Kidney (tissue), 22 donors: ENCODE measurements at places on chromosomes 12 and 14. TPM values are rescaled to one million over a fixed set of nuclear protein-coding genes. Genes with fewer than 3 reads are reported as not detected.

GRCh38 chr12:28017126-28017872 is 44.8 kb upstream of the PTHLH start:
- no peak for DNase-seq

GRCh38 chr14:56081139-56081538 is 37.1 kb upstream of the PELI2 start:
- no peak for DNase-seq

DNA sequence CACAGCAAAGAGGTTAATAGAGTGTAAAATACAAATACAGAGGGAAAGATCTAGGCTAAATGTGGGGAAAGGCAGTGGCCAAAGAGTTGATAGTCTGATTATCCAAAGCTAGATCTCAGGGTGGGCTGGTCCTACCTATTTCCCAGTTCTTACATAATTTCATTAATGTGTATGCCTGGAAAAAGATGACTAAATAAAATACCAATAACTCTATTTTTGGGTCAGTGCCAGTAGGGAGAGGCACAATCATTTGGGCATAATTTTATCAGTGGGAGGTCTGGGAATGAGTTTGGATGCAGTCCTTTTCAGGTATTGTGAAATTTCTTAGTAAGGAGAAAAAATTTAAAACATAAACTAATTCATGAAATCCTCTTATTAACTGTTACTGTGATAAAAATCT is 30.6 kb upstream of the CLEC14A start:
- DNase-seq: no peak

DNA sequence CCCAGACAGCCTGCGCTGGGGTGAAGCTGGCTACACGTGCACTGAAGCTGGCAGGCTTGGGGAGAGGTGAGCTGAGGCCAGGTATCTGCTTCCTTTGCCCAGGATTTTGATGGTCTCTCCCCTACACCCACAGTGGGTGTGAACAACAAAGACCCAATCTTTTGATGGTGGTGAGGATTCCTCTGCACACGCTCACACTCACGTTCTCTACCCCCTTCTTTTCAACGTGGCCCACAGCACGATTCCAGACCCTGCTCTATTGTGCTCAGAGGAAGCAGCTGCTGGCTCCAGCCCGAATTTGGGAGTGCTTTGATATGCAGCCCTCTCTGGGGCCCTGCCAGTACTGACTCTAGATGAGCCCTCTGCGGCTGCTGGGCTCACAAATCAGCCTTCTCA is 4.9 kb downstream of the CD9 start:
- DNase-seq: peak; percentile 73

GRCh38 chr14:42884100-42884499 is 1277.4 kb downstream of the LRFN5 start:
- no peak for DNase-seq

- no peak for DNase-seq
Observed at GRCh38 chr12:127595506-127595905, 671.5 kb upstream of the TMEM132C start.

- no peak for DNase-seq
Observed at GRCh38 chr12:106091446-106091820, 47.3 kb downstream of the NUAK1 start.

GRCh38 chr12:115697340-115697739 is 580.2 kb downstream of the MED13L start:
- no peak for DNase-seq

DNA sequence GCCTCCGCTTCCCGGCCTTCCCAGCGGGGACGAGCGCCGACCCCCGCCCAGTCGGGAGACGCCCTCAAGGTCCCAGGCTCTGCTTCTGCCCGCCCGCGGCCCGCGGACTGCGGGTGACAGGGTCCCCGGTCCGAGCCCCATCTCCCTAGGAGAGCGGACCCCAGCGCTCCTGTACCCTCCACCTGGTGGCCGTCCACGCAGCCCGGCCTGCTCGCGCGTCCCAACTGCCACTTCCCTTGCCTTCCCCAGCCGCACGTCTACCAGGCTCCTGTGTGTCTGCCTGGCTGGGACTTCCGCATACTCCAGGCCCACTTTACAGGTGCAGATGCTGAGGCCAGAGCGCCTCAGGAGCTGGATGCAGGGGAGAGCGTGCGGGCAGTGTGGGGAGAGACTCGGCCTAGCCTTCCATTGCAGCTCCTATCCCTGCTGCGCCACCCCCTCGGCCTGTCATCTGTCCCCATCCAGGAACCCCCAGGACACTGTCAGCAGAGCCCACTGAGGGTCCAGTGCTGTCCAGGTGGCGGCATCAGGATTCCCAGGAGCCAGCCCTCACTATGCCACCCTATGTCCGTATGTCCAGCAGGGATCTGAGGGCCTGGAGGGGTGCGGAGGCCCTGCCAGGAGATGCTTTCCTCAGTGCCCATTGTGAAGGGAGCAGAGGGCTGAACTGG is 8.0 kb upstream of the ANKRD9 start:
- DNase-seq: no peak

DNA sequence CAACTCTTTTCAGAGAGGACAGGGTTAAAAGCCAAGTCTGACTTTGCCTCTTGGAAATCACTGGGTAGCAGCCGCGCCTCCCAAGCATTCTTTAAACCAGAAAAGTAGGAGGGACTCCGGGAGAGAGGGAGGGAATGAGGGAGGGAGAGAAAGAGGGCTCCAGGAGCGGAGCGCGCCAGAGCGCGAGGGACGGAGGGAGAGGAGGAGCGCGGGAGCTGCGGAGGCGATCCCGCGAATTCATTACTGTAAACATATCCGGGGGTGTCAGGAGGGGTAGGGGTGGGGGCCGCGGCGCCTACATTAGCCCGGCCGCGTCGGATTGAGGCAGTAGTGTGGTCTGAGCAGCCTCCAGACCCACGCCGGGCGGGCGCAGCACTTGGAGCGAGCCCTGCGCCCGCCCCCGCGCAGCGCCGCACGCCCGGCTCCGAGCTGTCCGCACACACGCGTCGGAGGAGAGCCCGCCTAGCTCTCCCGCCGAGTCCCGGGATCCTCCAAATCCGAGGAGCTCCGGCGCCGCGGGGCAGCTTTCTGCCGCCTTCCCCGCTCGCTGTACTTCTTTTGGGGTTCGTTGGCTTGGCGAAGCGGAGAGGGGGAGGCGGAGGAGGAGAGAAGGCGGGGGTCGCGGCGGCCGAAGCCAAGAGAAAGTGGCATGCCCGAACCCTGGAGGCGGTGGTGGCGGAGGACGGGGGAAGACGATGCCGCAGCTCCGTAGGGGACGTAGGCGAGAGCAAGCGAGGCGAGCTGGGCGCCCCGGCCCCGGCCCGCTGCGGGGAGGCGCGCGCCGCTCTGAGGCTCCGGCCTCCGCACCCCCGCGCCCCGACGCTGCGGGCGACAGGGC is 3.3 kb downstream of the FLRT2 start:
- DNase-seq: peak; percentile 93

GRCh38 chr12:57087010-57087690 is 1.8 kb upstream of the NAB2 start:
- peak; percentile 82 for DNase-seq

DNA sequence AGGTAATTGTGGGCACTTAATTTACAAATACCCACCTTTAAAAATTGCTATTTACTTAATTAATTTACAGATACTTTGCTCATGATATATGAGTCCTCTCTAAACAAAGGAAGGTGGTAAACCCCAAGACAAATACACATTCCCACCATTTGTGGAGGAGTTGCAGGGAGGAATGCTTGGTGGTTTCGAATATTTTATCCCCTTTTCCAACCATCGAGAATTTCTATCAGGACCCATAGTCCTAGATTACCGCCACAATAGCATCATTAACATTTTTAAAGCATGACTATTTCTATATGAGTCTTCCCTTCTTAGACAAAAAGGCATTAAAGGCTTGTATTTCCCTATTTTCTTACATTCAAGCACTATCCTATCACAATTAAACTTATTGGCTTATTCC is 34.2 kb upstream of the PLEKHA5 start:
- DNase-seq: no peak

GRCh38 chr12:6198556-6198955 is 1.6 kb upstream of the CD9 start:
- DNase-seq: no peak

- no peak for DNase-seq
Observed at GRCh38 chr12:5718680-5719079, 226.4 kb downstream of the ANO2 start.

DNA sequence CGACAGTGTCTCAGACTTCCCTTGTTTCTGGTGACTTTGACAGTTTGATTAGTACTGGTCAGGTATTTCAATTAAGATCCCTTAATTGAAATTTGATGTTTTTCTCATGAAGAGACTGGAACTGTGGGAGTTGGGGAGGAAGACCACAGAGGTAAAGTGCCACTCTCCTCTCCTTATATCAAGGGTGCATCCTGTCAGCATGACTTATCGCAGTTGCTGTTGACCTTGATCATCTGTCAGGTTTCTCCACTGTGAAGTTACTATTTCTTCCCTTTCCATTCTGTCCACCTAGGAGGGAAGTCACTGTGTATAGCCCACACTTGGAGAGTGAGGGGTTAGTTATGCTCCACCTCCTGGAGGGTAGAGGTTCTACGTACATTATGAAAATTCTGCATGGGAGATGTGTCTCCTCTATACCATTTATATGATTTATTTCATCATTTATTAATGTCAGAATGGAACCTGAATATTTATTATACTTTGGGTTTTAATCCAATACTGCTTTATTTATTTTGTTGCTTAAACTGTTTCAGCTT is 40.3 kb upstream of the SMOC1 start:
- DNase-seq: no peak

GRCh38 chr12:73308079-73308478 is 1035.9 kb downstream of the TRHDE start:
- peak; percentile 2 for DNase-seq

DNA sequence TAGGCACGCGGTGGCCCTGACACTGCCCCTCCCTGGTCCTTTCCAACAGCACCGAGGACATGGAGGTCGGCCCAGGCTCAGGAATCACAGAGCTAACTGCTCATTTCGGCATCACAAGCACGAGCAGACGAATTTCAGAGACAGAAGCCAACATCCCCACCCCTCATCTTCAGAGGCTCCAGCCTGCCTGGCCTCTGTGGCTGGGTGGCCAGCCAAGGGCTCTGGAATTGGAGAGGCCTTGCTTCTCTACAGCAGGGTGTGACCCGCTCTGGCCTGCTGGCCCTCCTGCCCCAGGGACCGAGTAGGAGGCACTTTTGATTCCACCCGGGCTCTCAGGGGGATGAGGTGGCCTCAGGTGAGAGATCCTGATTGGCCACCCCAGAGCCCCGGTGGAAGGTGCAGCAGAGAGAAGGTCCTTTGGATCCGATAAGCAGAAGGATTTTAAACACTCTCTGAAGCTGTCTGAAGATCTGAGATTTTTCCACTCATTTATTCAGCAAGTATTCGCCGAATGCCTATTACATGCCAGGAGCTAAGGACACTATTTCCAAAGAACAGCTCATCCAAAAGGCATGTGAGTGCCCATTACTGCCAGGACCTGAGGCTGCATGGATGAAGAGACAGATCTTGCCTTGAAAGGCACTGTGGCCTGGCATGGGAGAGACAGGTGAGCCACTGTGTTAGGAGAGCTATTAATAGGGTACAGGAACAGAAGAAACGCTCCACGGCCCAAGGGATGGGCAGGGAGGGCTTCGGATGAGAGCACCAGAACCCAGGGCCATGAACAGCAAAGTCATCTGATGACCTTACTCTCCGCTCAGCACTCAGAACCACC is 10.2 kb downstream of the BAG5 start:
- no peak for DNase-seq

- peak; percentile 68 for DNase-seq
Observed at GRCh38 chr14:87944987-87945604, 47.9 kb downstream of the GALC start.

- peak; percentile 39 for DNase-seq
Observed at GRCh38 chr12:14776236-14776961, 26.9 kb downstream of the WBP11 start.

DNA sequence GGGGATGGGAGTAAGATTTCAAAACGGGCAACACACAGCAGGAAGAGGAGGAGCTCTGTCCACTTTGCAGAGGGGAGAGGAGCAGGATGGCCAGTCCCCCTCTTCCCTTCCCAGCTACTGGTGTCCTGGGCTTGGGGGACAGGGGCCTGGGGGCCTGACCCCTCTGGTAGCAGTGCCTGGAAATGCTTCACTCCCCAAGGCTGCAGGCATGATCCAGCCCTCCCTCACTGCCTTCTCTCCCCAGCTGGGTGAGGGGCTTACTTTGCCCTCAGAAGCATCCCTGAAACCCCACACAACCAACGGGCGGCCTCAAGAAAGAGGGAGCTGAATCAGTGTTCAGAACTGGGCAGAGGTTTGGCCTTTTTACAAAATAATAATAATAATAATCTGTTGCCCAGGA is 279.5 kb downstream of the DPF3 start:
- DNase-seq: peak; percentile 16

GRCh38 chr12:95298916-95299315 is 81.3 kb downstream of the VEZT start:
- DNase-seq: peak; percentile 9

- peak; percentile 44 for DNase-seq
Observed at GRCh38 chr12:102439426-102440405, 40.6 kb downstream of the IGF1 start.

- no peak for DNase-seq
Observed at GRCh38 chr14:104898870-104899510, 25.7 kb upstream of the PLD4 start.

DNA sequence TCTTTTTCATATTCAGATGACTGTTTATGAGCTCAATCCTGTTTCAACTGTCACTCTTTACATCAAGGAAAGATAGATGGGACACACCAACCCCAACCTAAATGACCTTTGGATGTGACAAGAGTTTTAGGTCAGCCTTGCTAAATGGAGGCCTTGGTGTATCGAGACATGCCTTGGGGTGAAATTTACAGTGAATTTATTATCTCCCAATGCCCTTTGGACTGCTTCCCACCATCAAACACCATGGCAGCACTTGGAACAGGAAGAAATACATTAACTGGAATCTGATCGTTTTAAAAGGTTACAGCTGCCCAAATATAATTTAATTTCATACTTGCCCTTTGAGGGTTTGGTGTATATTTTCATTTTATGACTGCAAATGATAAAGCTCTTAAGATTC is 327.6 kb downstream of the SOX5 start:
- peak; percentile 54 for DNase-seq

GRCh38 chr12:79590751-79591150 is 100.0 kb downstream of the PAWR start:
- no peak for DNase-seq

DNA sequence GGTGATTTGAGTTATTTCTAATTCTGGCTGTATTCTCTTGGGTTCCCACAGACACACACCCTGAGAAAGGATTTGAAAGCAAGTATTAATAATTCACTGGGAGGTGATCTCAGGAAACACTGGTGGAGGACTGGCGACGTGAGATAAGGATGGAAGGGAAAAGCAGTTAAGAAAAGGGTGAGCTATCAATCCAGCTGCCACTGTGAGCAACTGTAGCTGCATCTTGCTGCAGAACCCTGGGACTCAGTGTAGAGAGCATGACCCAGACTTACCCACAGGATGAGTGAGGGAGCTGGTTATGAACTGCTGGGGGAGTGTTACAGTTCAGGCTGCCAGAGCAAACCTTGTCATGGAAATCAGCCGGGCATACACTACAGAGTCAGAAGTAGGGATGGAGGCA is 71.9 kb downstream of the RESF1 start:
- no peak for DNase-seq

Gene SLC10A1
- not detected for total RNA-seq

Gene SEL1L
- 115 TPM for total RNA-seq

Gene PABPN1
- total RNA-seq: 145 TPM

Gene SLC38A4
- 0.66 TPM for total RNA-seq

Gene PLEKHD1
- total RNA-seq: 0.25 TPM

Gene TMEM132C
- total RNA-seq: 0.28 TPM

Gene LRRC23
- total RNA-seq: 16.6 TPM

Gene KRT6C
- not detected for total RNA-seq

Gene KCNH3
- 2.8 TPM for total RNA-seq

Gene ISM2
- 0.57 TPM for total RNA-seq

Gene ADAMTS20
- total RNA-seq: not detected

Gene ARHGDIB
- 151 TPM for total RNA-seq

Gene HNRNPA1
- 964 TPM for total RNA-seq

Gene ADAM21
- total RNA-seq: 0.13 TPM

Gene BMP4
- total RNA-seq: 11.2 TPM
